ENCODE measurements at places on chromosomes 3 and 15. TPM values are rescaled to one million over a fixed set of nuclear protein-coding genes. Genes with fewer than 3 reads are reported as not detected.

DNA sequence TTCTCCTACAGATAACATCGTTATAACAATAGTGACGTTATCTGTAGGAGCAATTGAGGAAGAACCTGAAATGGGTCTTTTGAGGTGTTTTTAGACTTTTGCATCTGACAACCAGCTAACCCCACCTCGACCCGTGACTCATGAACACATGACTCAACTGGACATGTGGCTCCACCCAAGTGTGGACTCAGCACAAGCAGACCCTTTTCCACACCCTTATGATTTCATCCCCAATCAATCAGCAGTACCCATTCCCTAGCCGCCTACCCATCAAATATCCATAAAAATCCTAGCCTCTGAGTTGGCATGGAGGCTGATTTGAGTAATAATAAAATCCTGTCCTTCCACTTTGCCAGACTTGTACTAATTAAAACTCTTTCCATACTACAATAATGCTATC lies 255.4 kb downstream of the ARPP21 start:
- H3K27ac ChIP-seq: no peak overlapping the region
- DNase-seq: no peak
- no peaks in the 10 kb centered on the region for H3K36me3 ChIP-seq
- no peaks in the 10 kb centered on the region for H3K4me1 ChIP-seq
- no peaks in the 10 kb centered on the region for H3K27me3 ChIP-seq

The PHLDB2 gene
- total RNA-seq: 19.8 TPM

- no peaks in the 10 kb centered on the region for H3K27me3 ChIP-seq
- H3K36me3 ChIP-seq: no peaks in the 10 kb centered on the region
- no peak for DNase-seq
- no peak overlapping the region for H3K4me3 ChIP-seq
- no peaks in the 10 kb centered on the region for H3K4me1 ChIP-seq
- no peak overlapping the region for H3K27ac ChIP-seq
Measured at GRCh38 chr3:26963361-26963743, 340.8 kb downstream of the LRRC3B start.

DNA sequence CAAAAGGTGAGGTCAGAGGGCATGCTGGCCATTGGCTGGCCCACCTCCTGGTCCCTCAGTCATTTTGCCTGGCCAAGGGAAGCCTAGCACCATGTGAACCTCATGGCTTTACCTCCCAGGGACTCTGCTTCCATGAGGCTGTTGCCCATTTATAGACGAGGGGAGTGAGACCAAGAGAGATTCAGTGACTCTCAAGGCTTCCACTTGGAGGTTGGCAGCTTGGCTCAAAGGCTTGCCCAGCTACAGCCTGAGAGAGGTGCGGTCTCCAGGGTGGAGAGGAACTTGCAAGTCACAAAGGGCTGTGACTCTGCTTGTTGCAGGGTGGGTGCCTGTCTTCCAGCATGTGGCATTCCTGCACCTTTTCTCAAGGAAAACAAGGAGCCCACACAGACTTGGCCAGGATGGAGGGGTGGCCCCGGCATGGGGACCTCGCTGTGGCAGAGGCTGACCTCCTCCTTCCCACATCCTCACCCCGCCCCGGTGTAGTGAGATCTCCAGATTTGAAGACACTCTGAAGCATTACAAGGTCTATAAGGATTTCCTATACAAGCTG lies 24.5 kb downstream of the CFAP100 start:
- H3K4me1 ChIP-seq: no peaks in the 10 kb centered on the region
- no peak for DNase-seq
- no peaks in the 10 kb centered on the region for H3K27me3 ChIP-seq
- H3K4me3 ChIP-seq: no peak overlapping the region

All from esophagus squamous epithelium (tissue), 5 donors.